Esophagus squamous epithelium (tissue), 5 donors: ENCODE measurements at places on chromosomes 5 and 9.

DNA sequence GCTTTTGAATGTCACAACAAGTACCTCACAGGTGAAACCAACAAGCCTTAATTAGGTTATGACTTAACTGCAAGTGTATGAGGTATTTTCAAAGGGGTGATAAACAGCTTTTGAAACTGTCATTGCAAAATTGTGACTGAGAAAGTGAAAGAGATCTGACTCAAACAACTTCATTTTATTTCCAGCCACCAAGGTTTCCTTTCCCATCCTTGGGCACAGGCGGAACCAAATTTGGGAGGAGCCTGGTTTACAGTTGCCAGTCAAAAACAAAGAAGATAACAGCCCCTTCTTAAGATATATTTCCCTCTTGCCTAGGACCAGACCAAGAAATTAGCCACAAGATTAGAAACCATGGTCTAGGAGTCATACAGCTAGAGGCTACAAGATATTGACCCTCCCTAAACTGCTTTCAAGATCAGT is 417.1 kb downstream of the CSNK1G3 start:
- no peaks in the 10 kb centered on the region for H3K4me1 ChIP-seq
- no peaks in the 10 kb centered on the region for H3K36me3 ChIP-seq
- H3K27ac ChIP-seq: no peak overlapping the region
- no peak for DNase-seq
- H3K4me3 ChIP-seq: no peak overlapping the region

- H3K27ac ChIP-seq: peak overlapping the region; percentile 56
- DNase-seq: no peak
- no peak overlapping the region for H3K4me3 ChIP-seq
- peaks cover 42% of the 10 kb centered on the region for H3K4me1 ChIP-seq
These were observed 64.2 kb upstream of the CPEB4 start for GRCh38 chr5:173823721-173824567.

DNA sequence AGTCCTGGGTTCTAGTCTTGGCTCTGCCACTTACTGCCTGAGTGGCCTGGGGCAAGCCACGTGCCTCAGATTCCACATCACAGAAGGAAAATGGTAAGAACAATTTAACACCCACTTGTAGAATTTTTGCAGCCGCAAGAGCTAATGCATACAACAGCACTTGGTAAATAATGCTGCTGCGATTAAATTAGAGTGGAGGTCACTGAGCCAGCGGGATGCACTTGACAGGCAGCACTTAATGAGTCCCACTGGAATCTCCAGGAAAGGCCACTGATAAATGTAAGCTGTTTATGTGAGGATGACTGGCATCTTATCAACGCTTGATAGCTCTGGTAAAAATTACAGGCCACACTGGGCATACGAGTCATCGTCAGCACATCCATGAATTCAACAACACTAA is 59.4 kb upstream of the UBTD2 start:
- H3K36me3 ChIP-seq: peaks cover 98% of the 10 kb centered on the region
- no peak for DNase-seq
- no peaks in the 10 kb centered on the region for H3K4me1 ChIP-seq
- H3K4me3 ChIP-seq: no peak overlapping the region
- no peaks in the 10 kb centered on the region for H3K27me3 ChIP-seq

DNA sequence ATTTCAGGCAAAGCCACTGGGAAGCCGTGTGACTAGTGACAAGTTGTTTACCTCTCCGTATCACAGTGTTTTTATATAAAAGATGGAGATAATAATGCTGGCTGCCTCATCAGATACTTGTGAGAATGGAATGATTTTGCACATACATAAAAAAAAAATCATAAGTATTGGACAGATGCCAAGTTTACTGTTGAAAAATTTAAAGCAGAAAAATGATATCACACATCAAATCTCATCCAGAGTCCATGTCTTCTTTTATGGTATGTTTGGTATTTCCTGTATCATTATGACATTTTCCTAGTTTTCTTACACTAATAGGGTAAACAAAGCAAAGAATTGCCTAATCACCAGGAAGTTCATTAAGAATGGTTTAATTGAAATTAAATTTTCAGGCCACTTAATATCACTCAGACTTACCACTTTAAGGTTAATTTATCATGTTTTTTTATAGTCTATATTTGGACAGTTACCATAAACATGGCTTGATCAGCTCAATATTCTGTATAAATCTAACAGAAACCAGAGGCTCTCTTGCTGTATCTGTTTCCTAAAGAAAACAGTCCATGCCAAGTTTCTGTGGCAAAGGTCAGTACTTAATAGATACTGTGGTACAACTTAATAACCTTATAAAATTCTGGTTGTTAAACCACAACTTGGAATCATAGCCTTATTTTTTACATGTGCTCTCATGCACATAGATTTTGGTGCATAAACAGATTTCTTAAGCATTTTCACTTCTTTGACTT is 656.5 kb upstream of the RIOK2 start:
- H3K4me3 ChIP-seq: no peak overlapping the region
- no peaks in the 10 kb centered on the region for H3K36me3 ChIP-seq
- no peaks in the 10 kb centered on the region for H3K27me3 ChIP-seq
- no peaks in the 10 kb centered on the region for H3K4me1 ChIP-seq
- DNase-seq: no peak
- H3K27ac ChIP-seq: no peak overlapping the region

GRCh38 chr5:13740471-13740870 is 204.0 kb downstream of the DNAH5 start:
- DNase-seq: no peak
- H3K27ac ChIP-seq: no peak overlapping the region
- H3K4me1 ChIP-seq: no peaks in the 10 kb centered on the region
- no peaks in the 10 kb centered on the region for H3K27me3 ChIP-seq
- H3K36me3 ChIP-seq: no peaks in the 10 kb centered on the region

GRCh38 chr9:90420768-90421513 is 221.7 kb downstream of the DIRAS2 start:
- H3K27me3 ChIP-seq: no peaks in the 10 kb centered on the region
- DNase-seq: no peak
- no peak overlapping the region for H3K4me3 ChIP-seq
- H3K4me1 ChIP-seq: peaks cover 5% of the 10 kb centered on the region
